ENCODE measurements at places on chromosomes 3 and 15. TPM values are rescaled to one million over a fixed set of nuclear protein-coding genes. Genes with fewer than 3 reads are reported as not detected.
A peak's percentile ranks its signal among the peaks of the same experiment; 100 is the strongest.

DNA sequence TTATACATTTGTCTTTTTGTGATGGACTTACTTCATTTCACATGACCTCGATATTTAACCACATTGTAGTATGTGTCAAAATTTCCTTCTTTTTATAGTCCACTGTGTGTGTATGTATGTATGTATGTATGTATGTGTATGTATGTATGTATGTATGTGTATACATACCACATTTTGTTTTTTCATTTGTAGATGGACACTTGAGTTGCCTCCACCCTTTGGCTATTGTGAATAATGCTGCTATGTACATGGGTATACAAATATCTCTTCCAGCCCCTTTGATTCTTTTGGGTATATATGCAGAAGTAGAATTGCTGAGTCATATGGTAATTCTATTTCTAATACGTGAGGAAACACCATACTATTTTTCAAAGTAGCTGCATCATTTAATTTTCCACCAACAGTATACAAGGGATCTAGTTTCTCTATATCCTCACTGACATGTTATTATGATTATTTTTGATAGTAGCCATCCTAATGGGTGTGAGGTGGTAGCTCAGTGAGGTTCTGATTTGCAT is 228.2 kb downstream of the OPA1 start:
- no peak overlapping the region for H3K4me3 ChIP-seq
- H3K4me1 ChIP-seq = no peaks in the 10 kb centered on the region
- H3K36me3 ChIP-seq = no peaks in the 10 kb centered on the region
- no peaks in the 10 kb centered on the region for H3K27me3 ChIP-seq
- DNase-seq = no peak

FRMD5 gene
- total RNA-seq = 4.4 TPM

- H3K4me1 ChIP-seq = peaks cover 10% of the 10 kb centered on the region
- no peaks in the 10 kb centered on the region for H3K36me3 ChIP-seq
- H3K27me3 ChIP-seq = no peaks in the 10 kb centered on the region
- no peak overlapping the region for H3K4me3 ChIP-seq
- DNase-seq = no peak
Observed at GRCh38 chr3:16090024-16090423, 84.5 kb upstream of the GALNT15 start.

RBPMS2 gene
- 3.7 TPM for total RNA-seq

DNA sequence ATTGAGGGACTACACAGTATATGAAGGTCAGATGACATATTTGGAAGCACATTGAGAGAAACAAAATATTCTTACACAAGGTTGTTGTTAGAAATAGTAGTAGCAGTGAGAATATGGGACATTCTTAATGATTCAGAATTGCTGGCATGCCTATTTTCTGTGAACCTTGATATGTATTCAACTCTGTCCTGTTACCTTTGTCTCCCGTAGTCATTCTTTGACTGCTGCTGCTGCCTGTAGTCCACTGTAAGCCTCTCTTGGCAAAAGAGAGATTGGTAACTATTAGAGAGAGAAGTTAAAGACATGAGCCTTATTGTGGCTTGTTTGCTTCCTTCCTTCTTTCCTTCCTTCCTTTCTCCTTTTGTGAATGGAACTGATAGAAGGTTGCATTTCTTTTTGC is 64.5 kb downstream of the TCF12 start:
- no peak overlapping the region for H3K27ac ChIP-seq
- H3K4me3 ChIP-seq = no peak overlapping the region
- no peaks in the 10 kb centered on the region for H3K27me3 ChIP-seq
- no peak for DNase-seq
- peaks cover 5% of the 10 kb centered on the region for H3K4me1 ChIP-seq

GRCh38 chr3:134072881-134073582 is 43.3 kb upstream of the SLCO2A1 start:
- no peaks in the 10 kb centered on the region for H3K27me3 ChIP-seq
- H3K36me3 ChIP-seq = no peaks in the 10 kb centered on the region
- no peak for DNase-seq
- H3K4me3 ChIP-seq = no peak overlapping the region

SLC9A9 gene
- total RNA-seq = 15.7 TPM

RARB gene
- 8.1 TPM for total RNA-seq

- H3K4me3 ChIP-seq = no peak overlapping the region
- H3K27me3 ChIP-seq = no peaks in the 10 kb centered on the region
- DNase-seq = no peak
Observed at GRCh38 chr15:74385733-74386132, 18.3 kb upstream of the CYP11A1 start.

NRROS gene
- 12.3 TPM for total RNA-seq

LMAN1L gene
- total RNA-seq = not detected

- no peak for DNase-seq
- H3K36me3 ChIP-seq = no peaks in the 10 kb centered on the region
- H3K27me3 ChIP-seq = no peaks in the 10 kb centered on the region
Observed at GRCh38 chr15:80087104-80087503, 27.6 kb downstream of the ZFAND6 start.

PGBD4 gene
- total RNA-seq = 1.8 TPM

SLC51A gene
- not detected for total RNA-seq

DNA sequence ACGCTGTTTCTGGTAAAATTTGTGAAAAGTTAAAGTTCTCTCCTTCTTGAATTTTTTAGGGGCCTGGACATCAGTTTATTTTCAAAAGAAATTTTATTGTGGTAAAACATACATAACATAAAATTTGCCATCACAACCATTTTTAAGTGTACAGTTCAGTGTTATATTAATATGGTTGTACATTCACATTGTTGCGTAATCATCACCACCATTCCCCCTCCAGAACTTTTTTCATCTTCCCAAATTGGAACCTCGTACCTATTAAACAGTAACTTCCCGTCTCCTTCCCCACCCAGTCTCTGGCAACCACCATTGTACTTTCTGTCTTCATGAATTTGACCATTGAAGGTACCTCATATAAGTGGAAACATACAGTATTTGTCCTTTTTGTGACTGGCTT is 23.0 kb upstream of the XRN1 start:
- H3K36me3 ChIP-seq = no peaks in the 10 kb centered on the region
- H3K4me1 ChIP-seq = no peaks in the 10 kb centered on the region
- H3K27me3 ChIP-seq = no peaks in the 10 kb centered on the region
- H3K27ac ChIP-seq = no peak overlapping the region
- DNase-seq = no peak

DNA sequence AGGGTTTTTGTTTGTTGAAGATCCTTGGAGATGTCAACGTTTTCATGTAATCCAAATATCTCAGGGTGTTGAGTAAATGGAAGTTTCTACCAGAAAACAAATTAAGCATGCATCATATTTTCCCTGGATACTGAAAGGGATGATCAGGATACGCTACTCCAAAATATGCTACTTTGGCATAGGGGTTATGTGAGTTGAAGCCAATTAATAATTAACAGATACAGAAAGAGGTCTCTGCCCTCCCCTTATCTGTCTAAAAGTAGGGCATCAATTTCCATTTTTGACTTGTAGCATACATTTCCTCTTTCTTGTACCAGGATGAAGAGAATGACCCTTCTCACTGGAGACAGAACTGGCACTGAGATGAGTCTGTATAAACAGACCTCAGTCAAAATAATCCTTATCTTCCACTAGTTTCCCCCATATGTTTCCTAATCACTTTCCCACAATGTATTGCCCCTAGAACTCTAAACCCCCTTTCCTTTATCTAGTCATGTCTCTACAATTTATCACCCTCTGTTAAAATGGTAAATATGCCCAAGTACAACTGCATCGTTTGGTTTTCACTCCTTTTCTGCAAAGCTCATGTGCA is 17.4 kb upstream of the ASB14 start:
- no peaks in the 10 kb centered on the region for H3K4me1 ChIP-seq
- H3K27me3 ChIP-seq = no peaks in the 10 kb centered on the region
- no peak for DNase-seq
- H3K4me3 ChIP-seq = no peak overlapping the region

GRCh38 chr3:81602781-81603180 is 158.7 kb downstream of the GBE1 start:
- no peaks in the 10 kb centered on the region for H3K27me3 ChIP-seq
- H3K27ac ChIP-seq = no peak overlapping the region
- H3K36me3 ChIP-seq = no peaks in the 10 kb centered on the region
- no peak for DNase-seq
- no peaks in the 10 kb centered on the region for H3K4me1 ChIP-seq

- H3K4me3 ChIP-seq = no peak overlapping the region
- no peak overlapping the region for H3K27ac ChIP-seq
- H3K4me1 ChIP-seq = no peaks in the 10 kb centered on the region
- no peaks in the 10 kb centered on the region for H3K36me3 ChIP-seq
- no peaks in the 10 kb centered on the region for H3K27me3 ChIP-seq
- DNase-seq = no peak
Observed at GRCh38 chr15:45869034-45869668, 234.3 kb downstream of the SQOR start.

GRCh38 chr3:58000306-58001085 is 7.7 kb upstream of the FLNB start:
- no peaks in the 10 kb centered on the region for H3K27me3 ChIP-seq
- DNase-seq = no peak
- no peaks in the 10 kb centered on the region for H3K36me3 ChIP-seq
- no peaks in the 10 kb centered on the region for H3K4me1 ChIP-seq
- no peak overlapping the region for H3K27ac ChIP-seq
- no peak overlapping the region for H3K4me3 ChIP-seq

DNA sequence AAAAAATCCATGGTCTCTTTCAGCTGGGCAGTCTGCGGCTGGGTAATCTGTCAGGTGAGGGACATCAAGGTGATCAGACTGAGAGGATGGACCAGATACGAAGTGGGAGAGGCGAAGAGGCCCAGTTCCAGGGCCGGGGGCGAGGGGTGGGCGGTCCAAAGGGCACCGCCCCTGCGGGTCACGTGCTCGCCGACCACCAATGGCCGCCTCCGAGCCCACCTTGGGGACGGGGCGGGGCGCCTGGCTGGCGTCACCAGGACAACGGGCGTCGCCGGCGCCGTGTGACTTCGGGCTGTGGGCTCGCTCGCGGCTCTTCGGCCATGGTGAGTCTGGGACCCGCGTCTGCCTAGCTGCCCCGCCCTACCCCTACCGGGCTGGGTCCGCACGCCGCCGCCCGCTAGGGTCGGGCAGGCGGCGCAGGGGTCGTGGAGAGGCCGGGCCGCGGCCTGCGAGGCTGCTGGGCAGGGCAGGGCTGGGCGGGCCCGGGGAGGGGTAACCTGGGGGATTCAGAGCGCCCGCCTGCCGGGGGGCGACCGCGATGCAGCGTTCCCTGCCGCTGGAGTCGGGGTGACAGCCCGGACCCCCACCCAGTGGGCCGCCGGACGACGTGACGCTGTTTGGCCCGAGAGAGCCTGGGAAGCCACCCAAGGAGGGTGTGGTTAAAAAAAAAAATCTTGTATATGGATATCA is at the start of gene FBXL2:
FBXL2 (plus strand) TSS at position 250 of the 690 bp plus-strand sequence; CDS start at position 321, 71 bp downstream.
- H3K27ac ChIP-seq = no peak within 1 kb of the TSS
- H3K27me3 ChIP-seq = no peaks in the 10 kb centered on the region
- DNase-seq = peak; percentile 83
- no peaks in the 10 kb centered on the region for H3K36me3 ChIP-seq
- no peaks in the 10 kb centered on the region for H3K4me1 ChIP-seq

GRCh38 chr3:126900859-126901540 is 81.9 kb upstream of the PLXNA1 start:
- no peak overlapping the region for H3K27ac ChIP-seq
- no peaks in the 10 kb centered on the region for H3K36me3 ChIP-seq
- no peaks in the 10 kb centered on the region for H3K4me1 ChIP-seq
- peaks cover 55% of the 10 kb centered on the region for H3K27me3 ChIP-seq

GRCh38 chr15:33089878-33090757 is 104.4 kb downstream of the FMN1 start:
- no peak overlapping the region for H3K27ac ChIP-seq
- H3K27me3 ChIP-seq = no peaks in the 10 kb centered on the region
- H3K4me1 ChIP-seq = no peaks in the 10 kb centered on the region
- H3K36me3 ChIP-seq = no peaks in the 10 kb centered on the region
- H3K4me3 ChIP-seq = no peak overlapping the region

FOXL2NB gene
- not detected for total RNA-seq

SAXO2 gene
- total RNA-seq = 9.0 TPM

DNA sequence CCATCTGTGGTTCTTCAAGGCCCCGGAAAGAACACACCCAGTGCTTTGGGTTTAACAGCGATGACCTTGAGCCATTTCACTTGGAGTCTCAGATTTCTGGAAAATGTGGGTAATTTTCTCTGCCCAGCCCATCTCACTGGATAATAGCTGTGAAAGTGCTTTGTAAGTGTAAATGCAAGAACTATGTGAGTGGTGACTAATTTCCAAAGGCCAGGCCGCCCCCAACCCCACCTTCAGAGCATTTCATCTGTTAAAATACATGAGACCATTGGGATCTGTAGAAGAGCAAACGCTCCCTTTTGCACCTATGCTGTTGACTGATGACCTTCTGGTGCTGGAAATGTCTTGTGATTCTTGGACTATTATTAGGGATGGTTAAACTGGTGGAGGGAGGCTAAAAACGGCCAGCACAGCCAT is 196.8 kb upstream of the LPP start:
- H3K4me3 ChIP-seq = no peak overlapping the region
- H3K4me1 ChIP-seq = no peaks in the 10 kb centered on the region
- no peaks in the 10 kb centered on the region for H3K36me3 ChIP-seq
- no peak for DNase-seq
- H3K27me3 ChIP-seq = no peaks in the 10 kb centered on the region

DNA sequence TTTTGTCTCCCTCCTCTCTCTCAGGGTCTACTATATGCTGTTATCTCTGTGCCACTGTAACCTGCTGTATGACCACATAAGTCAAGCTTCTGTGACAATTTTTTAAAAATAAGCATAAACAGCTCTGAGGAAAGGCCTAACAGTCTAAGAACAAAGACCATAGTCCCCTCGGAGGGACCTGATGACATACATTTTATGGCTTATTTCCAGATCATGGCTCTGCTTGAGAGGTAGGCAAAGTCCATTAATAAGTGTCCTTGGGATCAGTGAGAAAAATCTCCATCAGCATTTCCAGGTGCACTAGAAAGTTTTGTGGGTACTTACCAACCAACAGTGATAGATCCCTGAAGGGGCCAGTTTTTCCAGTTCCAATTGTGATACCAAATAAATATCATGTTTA is 123.8 kb downstream of the TNIK start:
- H3K27me3 ChIP-seq = no peaks in the 10 kb centered on the region
- no peaks in the 10 kb centered on the region for H3K36me3 ChIP-seq
- H3K27ac ChIP-seq = peak overlapping the region; percentile 13
- peaks cover 8% of the 10 kb centered on the region for H3K4me1 ChIP-seq
- H3K4me3 ChIP-seq = no peak overlapping the region

COL6A5 gene
- total RNA-seq = 7.9 TPM

GRCh38 chr3:191366675-191367074 is 36.3 kb upstream of the UTS2B start:
- no peaks in the 10 kb centered on the region for H3K4me1 ChIP-seq
- H3K36me3 ChIP-seq = no peaks in the 10 kb centered on the region
- no peak for DNase-seq
- H3K27ac ChIP-seq = peak overlapping the region; percentile 5

- no peak for DNase-seq
- H3K4me1 ChIP-seq = no peaks in the 10 kb centered on the region
- no peak overlapping the region for H3K27ac ChIP-seq
Observed at GRCh38 chr3:55571216-55571813, 84.2 kb upstream of the WNT5A start.

DNA sequence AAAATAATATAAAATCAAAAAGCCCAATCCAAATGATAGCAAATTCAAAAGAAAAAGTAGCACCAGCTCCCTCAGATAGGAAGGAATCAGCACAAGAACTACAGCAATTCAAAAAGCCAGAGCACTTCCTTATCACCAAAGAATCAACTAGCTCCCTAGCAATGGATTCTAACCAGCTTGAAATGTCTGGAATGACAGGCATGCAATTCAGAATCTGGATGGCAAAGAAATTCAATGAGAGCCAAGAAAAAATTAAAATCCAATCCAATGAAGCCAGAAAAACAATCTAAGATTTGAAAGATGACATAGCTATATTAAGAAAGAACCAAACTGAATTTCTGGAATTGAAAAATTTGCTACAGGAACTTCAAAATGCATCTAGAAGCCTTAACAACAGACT is 1334.4 kb upstream of the ALCAM start:
- no peaks in the 10 kb centered on the region for H3K27me3 ChIP-seq
- no peak overlapping the region for H3K27ac ChIP-seq
- DNase-seq = no peak
- H3K4me3 ChIP-seq = no peak overlapping the region

Data from left lung (tissue), 14 donors.